NCI-H1092 treated with DMSO at 0.1 percent for 48 hours (cell line): ENCODE measurements at places on chromosomes 4 and X.

DNA sequence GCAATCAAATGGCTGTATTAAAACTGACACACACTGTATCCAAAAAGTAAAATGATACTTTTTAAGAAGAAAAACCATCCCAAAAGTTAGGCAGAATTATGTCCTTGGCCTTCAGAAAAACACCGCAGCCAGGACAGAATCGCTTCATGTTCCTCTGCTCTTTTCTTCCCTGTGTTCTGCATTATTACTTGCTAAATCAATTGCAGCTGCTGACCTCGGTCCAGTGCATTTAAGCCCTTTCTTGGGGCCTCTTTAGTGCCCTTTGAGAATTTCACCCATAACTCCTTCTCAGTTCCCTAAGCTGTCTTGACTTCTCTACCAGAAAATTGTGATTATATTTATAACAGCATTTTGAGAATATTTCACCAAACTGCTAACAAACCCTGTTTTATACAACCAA lies 696.9 kb downstream of the PCDH7 start:
- no peak for DNase-seq

DNA sequence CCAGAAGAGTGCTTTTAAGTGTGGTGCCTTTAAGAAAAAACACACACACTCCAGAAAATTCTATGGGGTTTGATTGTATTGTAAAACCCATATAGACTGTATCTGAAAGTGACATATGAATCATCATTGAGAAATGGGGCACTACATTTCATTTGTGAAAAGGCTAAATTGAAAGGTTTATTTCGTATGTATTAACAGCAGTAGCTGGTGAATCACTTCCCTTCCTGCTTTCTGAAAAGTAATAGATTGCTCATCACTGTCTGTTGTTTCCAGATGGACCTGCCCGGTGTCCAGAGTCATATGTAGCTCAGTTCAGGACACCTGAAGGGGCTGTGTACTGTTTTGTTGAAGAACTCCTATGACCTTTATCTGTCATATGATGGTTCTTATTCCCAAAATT lies 28.1 kb upstream of the HPRT1 start:
- no peak for DNase-seq

- DNase-seq = no peak
Measured at GRCh38 chr4:169115144-169115896, 105.3 kb upstream of the CBR4 start.

GRCh38 chr4:48503233-48504025 lies 13.4 kb downstream of the ZAR1 start:
- no peak for DNase-seq

- no peak for DNase-seq
Measured at GRCh38 chr4:48499551-48500066, 9.6 kb downstream of the ZAR1 start.

GRCh38 chr4:45750721-45751120 lies 373.1 kb downstream of the GABRG1 start:
- no peak for DNase-seq

- no peak for DNase-seq
Measured at GRCh38 chr4:134327274-134328122, 125.9 kb upstream of the PABPC4L start.

DNA sequence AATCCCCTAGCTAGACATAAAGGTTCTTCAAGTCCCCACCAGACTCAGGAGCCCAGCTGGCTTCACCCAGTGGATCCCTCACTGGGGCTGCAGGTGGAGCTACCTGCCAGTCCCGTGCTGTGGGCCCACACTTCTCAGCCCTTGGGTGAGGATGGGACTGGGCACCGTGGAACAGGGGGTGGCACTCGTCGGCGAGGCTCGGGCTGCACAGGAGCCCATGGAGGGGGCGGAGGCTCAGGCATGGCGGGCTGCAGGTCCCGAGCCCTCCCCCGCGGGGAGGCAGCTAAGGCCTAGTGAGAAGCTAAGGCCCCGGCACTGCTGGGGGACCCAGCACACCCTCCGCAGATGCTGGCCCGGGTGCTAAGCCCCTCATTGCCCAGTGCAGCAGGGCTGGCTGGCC lies 16.1 kb upstream of the ACSL4 start:
- DNase-seq = no peak

DNA sequence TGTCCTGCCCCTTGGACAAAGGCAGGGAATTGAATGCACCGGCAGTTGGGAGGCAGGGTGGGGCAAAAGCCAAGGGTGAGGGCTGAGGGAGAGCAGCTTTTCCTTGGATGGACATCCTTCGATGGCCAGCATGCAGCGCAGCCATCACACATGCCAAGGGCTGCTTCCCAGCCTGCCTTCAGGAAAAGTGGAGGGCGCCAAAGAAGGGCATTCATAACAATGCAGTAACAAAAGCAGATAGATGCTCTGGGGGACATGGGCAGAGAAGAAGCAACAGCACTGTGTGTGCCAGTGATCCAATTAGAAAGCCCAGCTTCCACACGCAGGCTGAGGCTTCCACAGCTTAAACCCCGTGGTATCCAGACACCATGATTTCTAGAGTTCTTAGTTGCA lies 71.5 kb downstream of the TSPAN5 start:
- no peak for DNase-seq

DNA sequence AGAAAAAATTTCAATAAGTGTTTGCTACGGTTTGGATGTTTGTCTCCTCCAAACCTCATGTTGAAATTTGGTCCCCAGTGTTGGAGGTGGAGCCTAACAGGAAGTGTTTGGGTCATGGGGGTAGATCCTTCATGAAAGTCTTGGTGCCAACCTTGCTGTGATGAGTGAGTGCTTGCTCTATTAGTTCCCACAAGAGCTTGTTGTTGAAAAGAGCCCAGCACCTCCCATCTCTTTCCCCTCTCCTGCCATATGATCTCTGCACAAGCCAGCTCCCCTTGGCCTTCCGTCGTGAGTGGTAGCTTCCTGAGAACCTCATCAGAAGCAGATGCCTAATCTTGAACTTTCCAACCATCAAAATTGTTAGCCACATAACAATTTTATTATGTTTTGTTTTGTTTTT lies 10.3 kb upstream of the RAB40A start:
- DNase-seq = no peak

- DNase-seq = no peak
Measured at GRCh38 chr4:134944115-134944514, 742.5 kb upstream of the PABPC4L start.

GRCh38 chr4:158163941-158164767 lies 8.7 kb downstream of the GASK1B start:
- DNase-seq = no peak

DNA sequence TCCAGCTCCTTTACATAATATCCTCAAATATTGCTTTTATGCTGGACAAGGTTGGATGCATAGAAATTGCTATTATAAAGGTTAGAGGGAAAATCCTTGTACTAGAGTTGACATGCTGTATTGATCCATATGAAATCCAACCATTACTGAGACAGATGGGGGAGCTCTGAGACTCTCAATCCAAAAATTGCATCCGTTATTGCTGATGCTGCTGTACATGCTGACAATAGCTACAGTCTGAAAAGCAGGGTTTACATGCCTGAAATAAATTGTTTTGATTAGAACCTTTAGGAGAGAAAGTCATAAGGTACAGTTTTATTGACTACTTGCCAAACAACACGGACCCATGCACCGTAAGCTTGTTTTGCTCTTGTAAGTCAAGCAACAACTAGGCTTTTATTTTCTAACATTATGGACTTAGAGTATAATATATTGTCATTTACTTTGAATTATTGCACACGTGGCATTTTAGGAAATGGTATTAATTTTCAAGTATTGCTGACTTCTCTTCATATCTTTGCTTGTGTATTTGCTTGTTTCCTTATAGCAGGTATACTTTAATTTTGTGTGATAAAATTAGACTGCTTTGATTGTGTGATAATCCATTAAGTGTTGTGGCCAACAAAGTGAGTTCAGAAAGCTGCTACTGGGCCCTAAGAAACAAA lies 1365.2 kb downstream of the STIM2 start:
- DNase-seq = peak; percentile 2

GRCh38 chr4:180642732-180643131 lies 1600.5 kb upstream of the TENM3 start:
- no peak for DNase-seq

DNA sequence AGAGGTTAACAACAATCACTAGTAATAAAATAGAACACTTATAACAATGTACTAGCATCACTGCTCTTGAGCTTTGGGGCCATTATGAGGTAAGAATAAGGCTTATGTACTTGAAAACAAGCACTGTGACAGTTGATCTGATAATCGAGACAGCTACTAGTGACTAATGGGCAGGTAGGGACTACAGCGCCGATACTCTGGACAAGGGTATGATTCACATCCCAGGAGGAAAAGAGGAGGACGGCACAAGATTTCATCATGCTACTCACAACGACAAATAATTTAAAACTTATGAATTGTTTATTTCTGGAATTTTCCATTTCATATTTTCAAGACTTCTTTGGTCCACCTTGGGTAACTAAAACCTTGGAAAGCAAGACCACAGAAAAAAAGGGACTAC lies 62.3 kb downstream of the FAM184B start:
- DNase-seq = no peak

DNA sequence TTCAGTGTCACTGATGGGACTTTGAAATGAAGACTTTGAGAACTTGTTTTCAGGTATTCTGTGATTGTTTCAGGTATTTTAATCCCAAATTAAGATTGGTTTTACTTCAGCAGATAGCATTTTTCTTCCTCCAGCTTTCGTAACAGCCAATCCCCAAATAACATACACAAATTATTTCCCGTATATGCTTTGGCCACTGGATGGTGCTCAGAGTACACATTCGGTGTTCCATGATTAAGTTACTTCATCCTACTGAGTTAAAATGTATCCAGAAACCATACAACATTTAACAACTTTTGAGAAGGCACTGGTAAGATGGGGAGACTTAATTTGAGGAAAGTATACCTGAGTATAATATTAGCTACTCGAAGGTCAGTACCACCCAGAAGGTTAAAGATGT lies 233.4 kb upstream of the FAM47A start:
- no peak for DNase-seq

- no peak for DNase-seq
Measured at GRCh38 chr4:183333983-183334382, 11.8 kb upstream of the CLDN24 start.

GRCh38 chrX:148270499-148270898 lies 229.9 kb upstream of the AFF2 start:
- DNase-seq = no peak

GRCh38 chr4:114479595-114479994 lies 119.0 kb upstream of the UGT8 start:
- DNase-seq = peak; percentile 26

DNA sequence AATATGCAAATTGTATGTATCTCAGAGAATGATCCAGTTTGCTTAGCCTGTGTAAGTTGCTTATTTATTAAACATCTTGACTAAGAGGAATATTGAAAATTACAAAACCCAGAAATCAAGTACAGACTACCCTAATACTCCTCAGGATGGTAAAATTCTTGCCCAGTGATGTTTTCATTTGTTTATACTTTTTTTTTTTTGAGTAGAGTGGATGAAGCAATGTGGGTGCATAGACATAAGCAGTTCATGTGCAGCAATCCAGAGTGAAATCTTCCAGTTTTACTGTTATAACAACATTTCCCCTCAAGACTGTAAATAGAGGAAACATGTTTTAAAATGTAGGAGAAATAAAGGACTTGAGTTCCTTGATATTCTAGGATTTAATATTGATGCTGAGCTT lies 4.7 kb downstream of the GLRB start:
- no peak for DNase-seq

GRCh38 chr4:73668782-73669201 lies 48.6 kb upstream of the RASSF6 start:
- peak; percentile 85 for DNase-seq

- no peak for DNase-seq
Measured at GRCh38 chr4:146638333-146638785, 334 bp upstream of the POU4F2 start.

GRCh38 chr4:63589796-63590195 lies 819.5 kb downstream of the TECRL start:
- DNase-seq = no peak

GRCh38 chrX:23575281-23575680 lies 92.0 kb upstream of the PRDX4 start:
- no peak for DNase-seq

- no peak for DNase-seq
Measured at GRCh38 chr4:132344924-132345828, 803.9 kb upstream of the PCDH10 start.
